ENCODE measurements at places on chromosomes 2 and 18.

- no peak overlapping the region for H3K4me3 ChIP-seq
- no peaks in the 10 kb centered on the region for H3K36me3 ChIP-seq
- H3K27ac ChIP-seq = peak overlapping the region; percentile 90
- H3K4me1 ChIP-seq = peaks cover 76% of the 10 kb centered on the region
- peak; percentile 50 for DNase-seq
Measured at GRCh38 chr18:48799724-48800315, 150.9 kb downstream of the SMAD7 start.

DNA sequence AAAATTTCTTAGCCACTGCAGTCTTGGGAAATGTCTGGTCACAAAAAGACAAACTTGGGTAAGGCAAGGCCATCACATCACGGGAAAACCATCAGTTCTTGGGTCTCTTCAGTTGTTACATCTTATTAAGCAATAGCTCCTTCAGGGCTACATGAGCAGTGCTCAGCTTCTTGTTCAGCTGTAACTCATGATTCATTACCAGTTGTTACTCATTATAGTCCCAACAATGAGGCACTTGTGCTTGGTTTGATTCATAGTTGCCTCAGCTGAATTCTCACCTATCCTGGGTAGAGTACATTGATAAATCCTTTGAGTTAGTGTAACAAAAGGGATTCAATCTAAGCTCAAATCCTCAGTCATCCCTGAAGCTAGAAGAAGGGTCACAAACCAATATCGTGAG lies 102.4 kb upstream of the DCC start:
- H3K4me1 ChIP-seq = no peaks in the 10 kb centered on the region
- H3K4me3 ChIP-seq = no peak overlapping the region
- H3K27ac ChIP-seq = no peak overlapping the region
- H3K27me3 ChIP-seq = no peaks in the 10 kb centered on the region
- H3K36me3 ChIP-seq = no peaks in the 10 kb centered on the region
- DNase-seq = no peak

DNA sequence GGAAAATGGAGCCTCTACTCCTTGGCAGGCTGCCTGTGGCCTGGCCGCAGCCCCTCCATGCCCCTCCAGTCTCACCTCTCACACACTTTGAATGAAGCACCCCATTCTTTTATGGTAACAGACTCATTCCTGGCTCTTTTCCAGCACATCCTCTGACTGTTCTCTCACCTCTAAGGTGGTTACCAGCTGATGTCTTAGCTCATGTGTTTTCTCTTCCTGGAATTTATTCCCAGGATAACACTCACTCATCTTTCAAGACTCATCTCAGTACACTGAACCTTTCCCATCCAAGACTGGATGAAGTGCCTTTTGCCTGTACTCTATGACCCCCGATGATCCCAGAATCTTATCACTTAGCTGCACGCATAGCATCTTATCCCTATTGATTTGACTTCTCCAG lies 50.6 kb downstream of the SLC9A4 start:
- H3K27ac ChIP-seq = no peak overlapping the region
- H3K36me3 ChIP-seq = no peaks in the 10 kb centered on the region
- no peaks in the 10 kb centered on the region for H3K27me3 ChIP-seq
- DNase-seq = no peak
- H3K4me1 ChIP-seq = no peaks in the 10 kb centered on the region

GRCh38 chr2:102837626-102838198 lies 75.9 kb downstream of the TMEM182 start:
- H3K36me3 ChIP-seq = no peaks in the 10 kb centered on the region
- DNase-seq = no peak
- H3K4me1 ChIP-seq = no peaks in the 10 kb centered on the region
- H3K27ac ChIP-seq = no peak overlapping the region
- H3K4me3 ChIP-seq = no peak overlapping the region
- H3K27me3 ChIP-seq = no peaks in the 10 kb centered on the region

GRCh38 chr2:142270291-142270690 lies 139.5 kb upstream of the LRP1B start:
- no peaks in the 10 kb centered on the region for H3K4me1 ChIP-seq
- no peaks in the 10 kb centered on the region for H3K36me3 ChIP-seq
- DNase-seq = no peak
- H3K27ac ChIP-seq = no peak overlapping the region
- no peak overlapping the region for H3K4me3 ChIP-seq

GRCh38 chr2:101732773-101733256 lies 35.3 kb downstream of the MAP4K4 start:
- peak overlapping the region; percentile 43 for H3K27ac ChIP-seq
- H3K36me3 ChIP-seq = no peaks in the 10 kb centered on the region

- H3K4me3 ChIP-seq = no peak overlapping the region
- no peaks in the 10 kb centered on the region for H3K4me1 ChIP-seq
- DNase-seq = no peak
- H3K27me3 ChIP-seq = no peaks in the 10 kb centered on the region
- H3K36me3 ChIP-seq = no peaks in the 10 kb centered on the region
- H3K27ac ChIP-seq = no peak overlapping the region
Measured at GRCh38 chr2:15756882-15757819, 165.5 kb downstream of the DDX1 start.

DNA sequence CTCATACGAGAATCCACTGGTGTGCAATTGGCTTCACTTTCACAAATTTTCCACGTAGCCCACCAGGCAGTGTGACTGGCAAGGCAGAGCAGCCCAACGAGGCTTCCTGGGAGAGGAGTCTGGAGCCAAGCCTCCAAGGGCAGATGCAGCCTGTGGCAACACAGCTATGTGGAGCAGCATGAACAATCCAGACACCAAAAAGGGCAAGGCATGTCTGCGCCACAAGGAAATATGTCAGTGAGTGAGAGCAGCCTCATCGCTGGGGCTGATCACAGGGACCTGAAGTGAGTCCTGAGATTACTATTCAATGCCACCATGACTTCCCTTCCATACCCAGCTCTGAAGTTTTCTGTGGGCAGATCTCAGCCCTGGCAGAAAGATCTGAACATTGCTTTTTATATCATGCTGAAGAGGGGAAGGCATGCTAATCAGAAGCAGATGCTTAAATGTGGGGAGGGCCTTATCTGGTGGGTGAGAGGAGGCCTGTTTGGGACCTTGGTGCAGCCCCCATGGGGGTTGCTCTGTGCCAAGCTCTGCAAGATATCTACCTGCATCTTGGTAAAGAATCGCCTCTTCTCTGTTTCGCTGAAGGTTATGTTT lies 40.0 kb upstream of the PUM2 start:
- no peak overlapping the region for H3K4me3 ChIP-seq
- DNase-seq = peak; percentile 43
- H3K36me3 ChIP-seq = no peaks in the 10 kb centered on the region
- no peaks in the 10 kb centered on the region for H3K27me3 ChIP-seq

GRCh38 chr2:69652206-69652605 lies 8.7 kb upstream of the AAK1 start:
- no peaks in the 10 kb centered on the region for H3K27me3 ChIP-seq
- no peaks in the 10 kb centered on the region for H3K4me1 ChIP-seq
- H3K27ac ChIP-seq = no peak overlapping the region
- no peak for DNase-seq

DNA sequence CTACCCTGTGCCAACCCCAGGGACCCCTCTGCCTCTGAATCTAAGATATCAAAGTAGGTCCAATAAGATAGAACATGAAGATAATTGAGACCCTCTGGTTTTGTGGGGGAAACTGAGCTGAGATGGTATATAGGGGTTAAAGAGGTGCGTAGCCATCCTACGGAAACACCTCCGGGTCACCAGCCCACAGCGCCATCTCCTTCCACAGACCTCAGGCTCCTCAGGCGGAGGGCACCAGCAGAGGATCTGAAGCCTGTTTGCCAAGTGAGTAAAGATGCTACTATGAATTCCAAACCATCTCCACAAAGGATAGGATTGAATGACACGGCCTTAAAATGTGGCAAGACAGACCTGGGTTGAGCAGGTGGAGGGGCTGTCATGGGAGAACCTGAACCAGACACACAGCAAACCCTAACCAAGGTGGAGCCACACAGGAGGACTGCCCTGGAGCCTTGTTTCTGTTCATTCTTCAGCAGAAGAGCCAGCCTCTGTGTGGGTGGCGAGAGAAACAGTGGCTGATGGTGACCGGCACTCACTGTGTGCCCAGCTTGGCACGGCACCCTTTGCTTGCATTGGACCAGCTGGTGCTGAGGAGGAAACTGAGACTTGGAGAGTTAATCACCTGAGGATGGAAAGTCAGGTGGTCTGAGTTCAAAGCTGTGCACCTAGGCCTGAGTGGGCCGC lies 10.2 kb downstream of the GBX2 start:
- peaks cover 20% of the 10 kb centered on the region for H3K27me3 ChIP-seq
- H3K4me3 ChIP-seq = no peak overlapping the region
- no peaks in the 10 kb centered on the region for H3K4me1 ChIP-seq

- H3K4me3 ChIP-seq = peak overlapping the region; percentile 37
- H3K27ac ChIP-seq = peak overlapping the region; percentile 42
- no peaks in the 10 kb centered on the region for H3K36me3 ChIP-seq
- DNase-seq = no peak
Measured at GRCh38 chr18:75638776-75639471, 211.4 kb upstream of the SMIM21 start.

- DNase-seq = no peak
- no peaks in the 10 kb centered on the region for H3K27me3 ChIP-seq
Measured at GRCh38 chr2:35185861-35186412, 1169.6 kb upstream of the CRIM1 start.

DNA sequence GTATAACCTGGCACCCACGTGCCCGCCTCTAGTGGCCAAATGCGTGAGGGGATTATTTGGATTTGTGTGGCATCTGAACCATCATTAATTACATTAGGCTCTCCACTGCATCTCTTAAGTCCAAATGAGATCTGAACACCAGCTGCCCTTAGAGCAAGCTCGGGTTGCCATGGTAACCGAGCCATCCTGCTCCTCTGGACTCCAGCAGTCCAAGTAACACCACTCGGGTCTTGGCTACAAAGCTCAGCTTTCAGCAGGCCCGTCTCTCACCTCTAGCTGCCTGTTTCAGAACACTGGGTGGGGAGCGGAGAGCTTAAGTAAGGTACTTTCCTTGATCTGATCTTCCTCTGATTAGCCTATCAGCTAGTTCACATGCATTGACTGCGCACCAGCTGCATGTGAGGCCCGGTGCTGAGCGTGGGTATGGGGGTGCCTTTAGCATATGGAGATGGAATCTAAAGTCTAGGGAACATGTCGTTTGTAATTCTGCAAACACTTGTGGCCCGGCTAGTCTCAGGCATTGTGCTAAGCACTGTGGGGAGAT lies 14.1 kb upstream of the CYS1 start:
- DNase-seq = no peak
- H3K27ac ChIP-seq = no peak overlapping the region
- H3K27me3 ChIP-seq = no peaks in the 10 kb centered on the region

DNA sequence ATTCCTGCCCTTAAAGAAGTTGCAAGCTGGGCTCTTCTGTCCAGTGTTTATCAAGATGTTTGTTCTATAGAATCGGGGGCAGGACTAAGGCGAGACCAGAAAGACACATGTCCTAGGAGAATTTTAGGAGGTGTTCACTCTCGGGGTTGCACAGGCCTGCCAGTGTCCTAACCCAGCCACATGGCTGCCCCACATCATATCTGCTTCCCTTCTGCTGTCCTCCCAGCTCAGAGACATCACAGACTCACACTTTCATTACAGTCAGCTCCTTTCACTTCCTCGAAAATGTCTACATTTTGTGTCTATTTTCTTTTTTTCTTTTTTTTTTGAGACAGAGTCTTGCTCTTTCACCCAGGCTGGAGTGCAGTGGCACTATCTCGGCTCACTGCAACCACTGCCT lies 10.7 kb upstream of the MRO start:
- no peaks in the 10 kb centered on the region for H3K36me3 ChIP-seq
- H3K27ac ChIP-seq = no peak overlapping the region
- H3K4me1 ChIP-seq = no peaks in the 10 kb centered on the region
- DNase-seq = no peak

GRCh38 chr2:99728166-99728565 lies 238.3 kb upstream of the REV1 start:
- H3K27me3 ChIP-seq = no peaks in the 10 kb centered on the region
- no peak overlapping the region for H3K27ac ChIP-seq
- DNase-seq = no peak
- peaks cover 36% of the 10 kb centered on the region for H3K4me1 ChIP-seq

DNA sequence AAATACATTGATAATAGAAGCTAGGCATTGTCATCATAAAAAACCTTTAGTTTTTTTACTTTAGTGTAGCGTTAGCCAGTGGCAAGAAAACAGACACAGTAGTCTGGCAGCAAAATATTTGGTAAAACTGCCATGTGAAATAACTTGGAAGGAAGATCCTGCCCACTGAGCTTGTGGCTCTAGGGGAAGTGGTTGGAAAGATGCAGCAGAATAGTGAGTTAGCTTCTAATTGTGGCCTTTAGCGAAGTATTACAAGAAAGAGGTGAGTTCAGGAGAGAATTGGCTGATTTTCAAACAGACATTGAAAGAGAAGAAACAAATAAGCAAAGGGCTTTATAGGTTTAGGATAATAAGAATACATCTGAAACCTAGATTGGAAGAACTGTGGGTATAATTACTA lies 1887.8 kb upstream of the CELF4 start:
- no peak for DNase-seq
- no peak overlapping the region for H3K4me3 ChIP-seq
- H3K27me3 ChIP-seq = no peaks in the 10 kb centered on the region
- no peaks in the 10 kb centered on the region for H3K4me1 ChIP-seq
- H3K36me3 ChIP-seq = no peaks in the 10 kb centered on the region
- H3K27ac ChIP-seq = no peak overlapping the region

- no peaks in the 10 kb centered on the region for H3K27me3 ChIP-seq
- no peak for DNase-seq
- no peaks in the 10 kb centered on the region for H3K36me3 ChIP-seq
- no peak overlapping the region for H3K27ac ChIP-seq
- no peaks in the 10 kb centered on the region for H3K4me1 ChIP-seq
Measured at GRCh38 chr2:214902286-214902685, 92.8 kb upstream of the BARD1 start.

- no peak for DNase-seq
- no peak overlapping the region for H3K27ac ChIP-seq
- H3K4me1 ChIP-seq = no peaks in the 10 kb centered on the region
Measured at GRCh38 chr18:60146220-60146960, 226.2 kb downstream of the MC4R start.

DNA sequence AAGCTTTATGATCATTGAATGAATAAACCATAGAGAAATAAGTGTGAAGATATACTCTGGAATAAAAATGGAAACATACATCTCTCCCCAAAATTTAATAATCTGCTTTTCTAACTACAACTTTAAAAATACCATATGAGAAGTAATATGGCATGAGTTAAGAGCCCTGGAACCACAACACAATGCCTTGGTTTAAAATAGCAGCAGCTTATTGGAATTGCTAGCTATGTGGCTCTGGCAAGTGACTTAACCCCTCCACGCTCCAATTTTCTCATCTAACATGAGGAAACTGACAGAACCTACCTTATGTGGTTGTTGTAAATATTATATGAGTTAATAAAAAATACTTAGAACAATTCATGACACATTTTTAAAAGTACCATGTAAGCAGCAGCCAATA lies 76.4 kb downstream of the VPS54 start:
- no peaks in the 10 kb centered on the region for H3K27me3 ChIP-seq
- H3K36me3 ChIP-seq = peaks cover 29% of the 10 kb centered on the region
- H3K27ac ChIP-seq = no peak overlapping the region
- no peaks in the 10 kb centered on the region for H3K4me1 ChIP-seq
- no peak overlapping the region for H3K4me3 ChIP-seq

DNA sequence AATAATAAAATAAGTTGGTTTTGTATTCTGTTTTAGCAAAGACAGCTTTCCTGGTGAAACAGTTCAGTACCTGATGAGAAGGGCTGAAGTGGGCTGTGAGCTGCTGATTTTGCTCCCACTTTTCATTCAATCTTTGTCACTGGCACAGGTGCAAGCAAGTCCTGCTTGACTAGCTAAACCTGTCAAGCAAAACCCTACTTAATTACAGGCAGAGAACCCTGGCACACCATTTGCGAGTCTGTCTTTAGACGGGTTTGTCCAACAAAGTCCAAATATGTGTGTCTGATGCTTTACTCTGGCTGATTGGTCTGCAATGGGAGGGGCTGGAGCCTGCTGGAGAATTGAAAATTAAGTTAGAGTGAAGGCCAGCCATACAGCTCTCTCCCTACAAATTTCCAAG lies 267.2 kb downstream of the EPHA4 start:
- no peak for DNase-seq
- no peak overlapping the region for H3K27ac ChIP-seq
- H3K27me3 ChIP-seq = no peaks in the 10 kb centered on the region
